SK-MEL-5 (cell line): ENCODE measurements at places on chromosomes 2 and 18.

- no peak for DNase-seq
Observed at GRCh38 chr18:62767321-62767720, 52.0 kb downstream of the PHLPP1 start.

DNA sequence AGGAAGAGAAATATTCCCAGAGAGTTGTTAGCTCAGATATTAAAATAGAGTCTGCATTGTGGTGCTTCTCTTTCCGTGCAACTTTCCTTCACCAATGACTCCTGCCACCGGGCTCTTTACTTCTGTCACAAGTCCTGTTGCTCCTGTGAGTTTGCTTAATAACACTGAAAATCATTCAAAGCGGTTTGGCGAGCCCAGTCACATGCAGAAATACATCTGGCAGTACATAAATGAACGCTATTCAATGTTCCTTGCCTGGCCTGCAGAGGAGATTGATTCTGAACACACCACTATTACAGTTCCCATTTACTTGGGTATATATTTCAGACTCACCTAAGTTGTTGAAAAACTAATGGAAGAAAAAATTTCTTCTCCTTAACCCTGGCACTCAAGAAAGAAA lies 276.6 kb downstream of the ZNF521 start:
- peak; percentile 94 for DNase-seq

DNA sequence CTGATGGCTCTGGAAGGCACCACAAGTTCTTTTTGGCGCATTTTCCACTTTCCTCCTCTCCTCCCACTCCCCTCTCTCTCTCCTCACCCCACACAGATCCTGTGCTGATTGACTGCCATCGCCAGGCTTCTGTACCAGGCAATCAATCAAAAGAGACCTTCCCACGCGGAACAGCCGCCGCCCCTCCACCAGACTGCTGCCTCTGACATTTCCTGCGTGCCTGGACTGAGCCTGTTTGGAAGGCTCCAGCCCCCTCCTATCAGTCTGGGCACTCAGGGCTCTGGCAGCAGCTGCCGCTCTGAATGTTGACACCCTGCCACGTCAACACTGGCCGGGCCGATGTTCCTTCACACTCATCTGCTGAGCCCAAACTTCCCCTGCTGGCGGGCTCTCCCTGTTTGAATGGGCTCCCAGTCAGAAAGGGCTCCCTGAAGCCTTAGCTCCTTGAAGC lies 467.7 kb downstream of the EPHA4 start:
- DNase-seq, result peak; percentile 88

DNA sequence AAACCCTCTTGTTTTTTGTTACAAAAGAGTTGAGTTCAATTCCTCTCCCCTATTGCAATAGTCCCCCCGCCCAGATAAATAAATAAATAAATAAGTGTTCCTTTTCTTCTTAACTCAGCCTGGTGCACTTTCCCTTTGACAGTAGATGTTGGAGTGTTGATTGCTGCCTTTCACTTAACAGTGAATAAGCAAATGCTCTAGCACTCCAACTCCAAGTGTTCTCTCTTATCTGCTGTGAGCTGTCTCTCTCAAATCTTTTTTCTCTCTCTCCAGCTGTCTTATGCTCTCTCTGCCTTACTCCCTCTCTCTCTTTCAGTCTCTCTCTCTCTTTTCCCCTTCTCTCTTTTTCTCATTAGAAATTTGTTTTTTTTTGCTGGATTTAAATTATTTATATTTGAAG lies 216.7 kb downstream of the TMX3 start:
- no peak for DNase-seq

GRCh38 chr18:1930291-1931270 lies 640.7 kb downstream of the METTL4 start:
- DNase-seq, result no peak
